ENCODE measurements at places on chromosomes 2 and 18. TPM values are rescaled to one million over a fixed set of nuclear protein-coding genes. Genes with fewer than 3 reads are reported as not detected.
A peak's percentile ranks its signal among the peaks of the same experiment; 100 is the strongest.

- DNase-seq: no peak
Observed at GRCh38 chr2:137208431-137208891, 443.1 kb downstream of the THSD7B start.

DNA sequence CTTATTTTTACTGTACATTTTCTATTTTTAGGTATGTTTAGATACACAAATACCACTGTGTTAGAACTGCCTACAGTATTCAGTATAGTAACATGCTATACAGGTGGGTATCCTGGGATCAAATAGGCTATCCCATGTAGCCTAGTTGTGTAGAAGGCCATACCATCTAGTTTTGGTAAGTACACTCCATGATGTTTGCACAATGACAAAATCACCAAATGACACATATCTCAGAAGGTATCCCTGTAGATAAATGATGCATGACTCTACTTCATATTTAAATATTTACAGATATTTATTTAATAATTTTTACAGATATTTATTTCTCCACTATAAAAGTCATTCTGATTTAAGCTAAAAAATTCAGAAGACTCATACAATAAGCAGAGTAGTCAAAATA, 233.8 kb upstream of the OSR1 start:
- DNase-seq: no peak

DNA sequence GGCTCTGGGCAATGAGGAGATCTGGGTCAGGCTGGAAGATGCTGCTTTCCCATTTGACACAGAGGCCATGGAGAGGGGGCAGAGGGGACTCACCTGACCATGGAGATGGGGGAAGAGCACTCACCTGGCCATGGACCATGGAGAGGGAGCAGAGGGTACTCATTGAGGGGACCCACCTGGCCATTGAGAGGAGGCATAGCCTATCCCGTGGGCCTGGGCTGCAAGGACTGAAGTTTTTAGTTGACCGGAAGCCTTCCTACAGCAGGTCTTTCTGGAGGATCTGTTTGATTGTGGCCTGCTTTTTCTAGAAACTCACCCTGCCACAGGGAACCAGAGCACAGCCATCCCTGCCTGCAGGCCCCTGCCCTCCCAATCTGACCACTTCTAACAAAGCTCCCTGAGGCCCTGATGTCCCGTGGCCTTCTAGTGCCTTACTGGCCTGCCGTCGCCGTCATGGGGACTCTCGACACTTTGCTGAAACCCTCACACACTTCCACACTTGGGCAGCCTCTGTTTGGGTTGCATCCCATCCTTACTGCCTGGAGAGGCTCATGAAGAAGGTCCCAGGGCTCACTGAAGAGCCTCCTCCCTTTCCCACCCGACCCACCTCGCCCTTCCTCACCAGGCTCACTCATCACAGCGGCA, 5.1 kb upstream of the PROM2 start:
- no peak for DNase-seq

DNA sequence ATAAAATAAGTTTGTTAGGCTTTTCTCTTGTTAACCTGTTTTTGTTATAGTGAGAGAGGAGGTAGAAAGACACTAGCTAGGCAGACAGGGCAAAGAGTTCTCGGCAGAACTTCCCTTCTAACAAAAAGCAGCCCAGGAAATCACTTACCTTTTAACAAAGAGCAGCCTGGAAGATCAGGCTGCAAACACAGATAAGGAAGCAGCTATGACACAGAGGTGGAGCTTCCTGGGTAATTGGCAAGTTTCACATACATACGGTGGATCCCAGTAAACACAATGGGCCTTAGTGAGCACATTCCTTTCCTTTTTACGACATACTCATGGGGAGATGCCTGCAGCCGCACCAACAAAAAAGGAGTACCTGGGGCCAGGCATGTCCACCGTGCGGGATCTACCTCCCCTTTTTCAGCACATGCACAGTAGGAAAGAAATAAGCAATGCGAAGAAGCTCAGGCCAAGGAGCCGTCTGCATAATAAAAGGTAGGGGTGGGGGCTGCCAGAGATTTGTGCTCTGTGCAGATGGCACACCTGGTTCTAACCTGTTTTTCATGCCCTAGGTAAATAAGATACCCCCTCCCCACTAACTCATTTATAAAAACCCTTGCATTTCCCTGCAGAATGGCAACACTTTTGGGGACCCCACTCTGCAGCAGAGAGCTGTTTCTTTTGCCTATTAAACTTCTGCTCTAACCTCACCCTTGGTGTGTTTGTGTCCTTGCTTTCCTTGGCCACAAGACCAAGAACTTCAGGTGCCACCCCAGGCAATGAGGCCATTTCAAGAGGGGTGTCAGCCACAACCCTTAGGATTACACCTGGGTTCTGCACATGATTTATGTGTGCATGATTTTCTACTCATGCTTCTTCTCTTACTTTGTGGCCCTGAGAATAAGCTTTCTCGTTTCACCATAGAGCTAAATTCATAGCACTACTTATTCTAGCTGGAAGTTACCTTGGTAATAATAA, 26.5 kb downstream of the MDH1 start:
- no peak for DNase-seq

- no peak for DNase-seq
Observed at GRCh38 chr2:214169736-214170135, 241.1 kb upstream of the VWC2L start.

GRCh38 chr18:67735506-67735905, 219.0 kb upstream of the DSEL start:
- DNase-seq: no peak

GRCh38 chr2:20291106-20291564, 59.5 kb downstream of the PUM2 start:
- no peak for DNase-seq

GRCh38 chr2:238891457-238892203, 43.7 kb downstream of the TWIST2 start:
- no peak for DNase-seq

- no peak for DNase-seq
Observed at GRCh38 chr2:101337877-101338276, 29.4 kb upstream of the RNF149 start.

DNA sequence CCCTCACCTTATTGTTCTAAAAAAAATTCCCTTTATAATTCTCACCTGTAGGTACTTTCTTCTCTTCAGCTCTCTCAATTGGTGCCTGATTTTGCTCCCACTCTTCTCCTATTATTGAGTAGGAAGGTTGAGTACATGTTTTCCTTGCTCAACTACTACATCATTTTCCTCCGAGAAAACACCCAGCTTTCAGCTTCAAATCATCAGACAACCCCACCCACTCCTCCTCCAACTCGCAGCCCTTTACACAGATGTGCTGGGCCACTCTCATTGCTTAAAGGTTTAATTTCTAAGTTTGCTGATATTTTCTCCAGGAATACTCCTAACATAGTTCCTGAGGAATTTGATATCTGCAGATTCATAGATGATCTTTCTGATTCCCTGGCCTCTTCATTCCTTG, 734.4 kb upstream of the ZEB2 start:
- no peak for DNase-seq

GRCh38 chr2:15756011-15756550, 164.4 kb downstream of the DDX1 start:
- no peak for DNase-seq

DNA sequence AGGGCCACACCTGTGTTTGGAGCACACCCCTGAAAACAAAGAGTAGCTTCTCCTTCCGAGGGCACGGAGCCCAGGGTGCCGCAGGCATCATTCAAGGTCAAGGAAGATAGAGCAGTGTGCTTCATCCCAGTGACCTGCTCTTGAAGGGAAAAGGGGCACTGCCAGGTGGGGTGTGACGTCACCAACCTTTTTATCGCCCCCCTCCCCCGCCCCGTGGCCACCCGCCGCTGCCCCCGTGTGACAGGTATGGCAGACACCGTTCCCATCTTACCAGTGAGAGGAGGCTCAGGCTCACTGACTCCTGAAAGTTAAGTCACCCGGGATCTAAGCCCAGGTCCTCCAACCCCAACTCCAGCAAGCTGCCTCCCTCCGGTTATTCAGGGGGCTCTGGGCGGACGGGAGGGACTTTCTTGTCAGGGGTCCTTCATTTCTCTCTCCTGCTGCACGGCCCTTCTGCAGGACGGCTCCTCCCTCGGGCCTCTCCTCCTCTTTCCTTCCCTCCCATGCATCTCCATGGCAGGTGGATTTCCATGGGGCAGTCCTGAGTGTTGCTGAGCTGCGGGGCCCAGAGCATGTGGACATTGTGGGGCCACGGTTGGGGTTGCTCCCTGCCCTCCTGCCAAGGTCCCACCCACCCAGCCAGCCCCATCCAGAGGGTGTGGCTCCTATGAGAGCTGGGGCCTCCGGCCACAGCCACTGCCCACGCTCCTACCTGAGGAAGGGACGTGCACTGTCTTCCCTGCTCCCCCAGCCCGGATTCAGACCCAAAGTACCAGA, 114.1 kb upstream of the HDAC4 start:
- DNase-seq: no peak

KCNE4 gene
- 3.1 TPM for total RNA-seq

PRKAG3 gene
- 0.14 TPM for total RNA-seq

GRCh38 chr2:26399771-26400376, 1.8 kb upstream of the DRC1 start:
- DNase-seq: no peak

GRCh38 chr2:186617148-186617547, 27.3 kb downstream of the ITGAV start:
- no peak for DNase-seq

GCKR gene
- total RNA-seq: not detected

TWIST2 gene
- total RNA-seq: 2.7 TPM

TTC21B gene
- total RNA-seq: 15.5 TPM

- no peak for DNase-seq
Observed at GRCh38 chr18:24831871-24832665, 371.6 kb downstream of the HRH4 start.

- no peak for DNase-seq
Observed at GRCh38 chr2:215654148-215654819, 218.4 kb upstream of the FN1 start.

DNA sequence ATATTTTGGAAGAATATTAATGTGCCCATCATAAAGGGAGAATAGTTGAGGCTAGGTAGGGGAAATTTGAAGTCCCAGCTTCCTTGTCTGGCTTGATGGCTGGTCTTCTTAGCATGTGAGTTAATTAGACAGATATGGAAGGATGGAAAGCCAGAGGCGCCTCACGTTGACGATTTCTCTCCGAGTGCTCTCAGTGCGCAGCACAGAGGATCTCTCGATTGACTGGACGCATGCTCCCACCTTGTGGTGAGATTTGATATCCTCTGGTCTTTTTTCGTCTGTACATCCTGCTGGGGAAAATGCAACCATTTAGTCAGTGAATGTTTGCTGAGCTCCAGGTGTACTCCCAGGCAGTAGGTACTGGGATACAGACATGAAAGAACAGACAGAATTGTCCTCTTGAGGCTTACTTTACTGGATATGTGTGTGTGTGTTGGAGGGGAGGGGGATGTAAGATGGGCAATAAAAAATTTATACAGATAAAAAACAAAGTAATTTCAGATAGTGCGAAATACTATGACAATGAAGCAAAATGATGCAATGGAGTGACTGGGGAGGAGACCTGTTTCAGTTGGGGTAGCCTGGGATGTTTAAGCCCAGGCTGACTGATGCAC, 66.9 kb upstream of the ZNG1B start:
- peak; percentile 40 for DNase-seq

DNA sequence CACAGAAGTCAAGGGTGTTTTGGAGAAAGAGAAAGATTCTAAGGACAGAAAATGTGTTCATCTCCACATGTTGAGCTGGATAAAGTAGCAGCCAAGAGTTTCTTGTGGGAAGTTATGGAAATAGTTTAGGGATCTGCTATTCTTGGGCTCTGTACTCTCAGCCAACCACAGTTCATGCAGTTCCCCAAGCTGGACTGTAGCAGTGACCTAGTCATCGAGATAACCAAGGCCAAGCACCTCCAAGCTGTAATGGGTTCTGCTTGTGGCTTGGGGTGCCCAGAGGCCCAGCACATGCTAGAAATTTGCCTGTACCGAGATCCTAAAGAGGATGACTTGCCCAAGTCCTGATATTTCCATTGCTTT, 91.9 kb upstream of the RASGRP3 start:
- no peak for DNase-seq

GRCh38 chr18:49055754-49056172, 105.0 kb upstream of the SMAD7 start:
- peak; percentile 65 for DNase-seq

DNA sequence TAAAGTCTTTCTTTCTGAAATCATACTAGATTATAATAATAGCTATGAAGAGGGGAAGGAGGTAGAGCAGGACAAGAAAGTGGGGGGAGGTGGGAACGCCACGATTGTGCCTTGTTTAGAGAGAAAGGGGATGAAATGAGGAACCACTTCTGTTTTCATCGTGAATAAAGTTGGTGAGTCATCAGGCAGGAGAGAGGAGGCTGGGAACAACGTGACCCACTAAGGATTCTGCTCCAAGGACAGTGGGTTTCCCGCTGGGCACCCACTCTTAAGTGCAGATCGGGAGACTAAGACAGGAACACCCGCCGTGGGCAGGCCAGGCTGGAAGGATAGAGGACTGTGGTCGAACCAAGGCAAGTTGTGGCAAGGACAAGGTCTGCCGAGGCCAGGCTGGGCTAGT, 158.2 kb downstream of the L3MBTL4 start:
- peak; percentile 18 for DNase-seq

All from left ventricle myocardium inferior (tissue), 1 donor.